ENCODE measurements at places on chromosomes 11 and 22.

DNA sequence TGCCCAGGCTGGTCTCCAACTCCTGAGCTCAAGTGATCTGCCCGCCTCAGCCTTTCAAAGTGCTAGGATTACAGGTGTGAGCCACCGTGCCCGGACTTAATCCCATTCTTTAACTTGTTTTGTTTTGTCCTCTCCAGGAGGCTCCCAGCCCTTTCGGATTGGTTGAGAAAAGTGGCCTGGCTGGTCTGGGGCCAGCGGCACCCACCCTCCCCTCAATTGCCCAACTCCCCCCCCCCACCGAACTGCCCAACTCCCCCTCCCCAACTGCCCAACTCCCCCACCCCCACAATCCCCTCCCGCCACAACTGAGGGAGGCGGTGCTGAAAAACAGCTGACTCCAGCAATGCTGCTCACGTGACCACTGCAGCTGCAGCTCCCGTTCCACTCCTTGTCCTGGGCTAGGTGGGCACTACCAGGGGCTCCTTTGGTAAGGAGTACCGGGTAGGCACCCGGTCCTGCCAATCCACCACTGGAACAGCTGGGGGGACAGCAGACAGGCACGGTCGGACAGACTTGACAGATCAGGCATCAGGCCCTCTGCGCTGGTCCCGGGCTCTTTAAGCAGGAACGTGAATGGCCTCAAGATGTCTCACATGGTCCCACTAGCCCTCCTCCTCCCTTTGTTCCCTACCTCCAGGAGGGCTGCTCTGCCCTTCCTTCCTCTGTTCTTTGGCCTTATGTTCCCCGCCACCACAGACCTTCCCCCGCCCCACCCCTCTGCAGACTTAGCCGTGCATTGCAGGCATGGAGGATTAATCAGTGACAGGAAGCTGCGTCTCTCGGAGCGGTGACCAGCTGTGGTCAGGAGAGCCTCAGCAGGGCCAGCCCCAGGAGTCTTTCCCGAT is at the start of gene TCN2:
TCN2 (plus strand) TSS at position 720 of the 845 bp plus-strand sequence. CDS start 158 bp downstream, outside the sequence.
- DNase-seq, result peak; percentile 46

- no peak for DNase-seq
Measured at GRCh38 chr22:46933040-46933930, 170.8 kb downstream of the TBC1D22A start.

GRCh38 chr11:134560066-134560465 is 148.0 kb upstream of the B3GAT1 start:
- DNase-seq, result no peak

GRCh38 chr22:39545386-39546365 is 13.1 kb upstream of the RPS19BP1 start:
- peak; percentile 52 for DNase-seq

DNA sequence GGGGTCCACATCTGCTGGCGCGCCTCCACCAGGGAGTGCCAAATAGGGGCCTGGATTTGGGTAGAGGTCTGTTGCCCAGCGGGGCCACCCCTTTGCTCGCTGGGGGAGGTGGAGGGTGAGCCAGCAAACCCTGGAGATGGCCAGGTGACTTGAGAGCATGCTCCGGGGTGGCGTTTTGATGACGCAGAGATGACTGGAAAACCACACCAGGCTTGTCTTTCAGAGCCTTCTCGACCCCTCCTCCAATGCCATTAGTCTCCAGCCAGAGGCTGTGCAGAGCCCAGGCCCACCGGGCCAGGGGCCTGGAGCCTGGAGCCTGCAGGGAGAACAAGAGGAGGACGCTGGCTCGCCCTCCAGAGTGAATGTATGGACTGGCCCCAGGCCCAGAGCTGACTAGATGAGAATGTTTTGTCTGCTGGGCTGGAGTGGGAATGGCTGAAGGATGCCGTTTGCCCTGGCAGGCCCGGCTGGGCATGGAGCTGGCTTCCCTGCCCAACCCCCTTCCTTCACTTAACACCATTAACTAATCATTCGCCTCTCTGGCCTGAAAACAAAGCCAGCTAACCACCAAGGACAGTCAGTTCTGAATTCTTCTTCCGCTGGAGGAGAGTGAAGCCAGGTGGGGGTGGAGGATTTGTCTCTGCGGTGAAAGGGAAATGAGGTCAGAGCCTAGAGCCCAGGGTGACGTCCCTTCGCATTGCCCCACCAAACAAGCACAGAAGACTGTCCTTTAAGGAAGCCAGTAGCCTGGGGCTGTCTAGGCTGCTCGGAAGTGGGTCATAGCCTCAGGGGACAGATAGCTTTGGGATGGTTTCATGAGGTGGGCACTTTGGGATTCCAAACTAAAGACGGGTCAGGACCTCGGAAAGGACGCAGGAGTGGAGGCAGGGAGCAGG is 1.6 kb upstream of the MCAM start:
- no peak for DNase-seq

- DNase-seq, result peak; percentile 11
Measured at GRCh38 chr22:37746366-37747079, 49.7 kb downstream of the TRIOBP start.

GRCh38 chr11:99065121-99065520 is 44.4 kb downstream of the CNTN5 start:
- DNase-seq, result no peak

- DNase-seq, result no peak
Measured at GRCh38 chr22:31081963-31082605, 966 bp downstream of the SMTN start.

GRCh38 chr11:133224271-133224670 is 308.0 kb downstream of the OPCML start:
- DNase-seq, result no peak

- DNase-seq, result no peak
Measured at GRCh38 chr11:33980897-33981296, 70.6 kb upstream of the CAPRIN1 start.

GRCh38 chr11:71452199-71453036 is 585 bp upstream of the NADSYN1 start:
- DNase-seq, result peak; percentile 48

- no peak for DNase-seq
Measured at GRCh38 chr22:37804352-37804880, 3.3 kb upstream of the GCAT start.

DNA sequence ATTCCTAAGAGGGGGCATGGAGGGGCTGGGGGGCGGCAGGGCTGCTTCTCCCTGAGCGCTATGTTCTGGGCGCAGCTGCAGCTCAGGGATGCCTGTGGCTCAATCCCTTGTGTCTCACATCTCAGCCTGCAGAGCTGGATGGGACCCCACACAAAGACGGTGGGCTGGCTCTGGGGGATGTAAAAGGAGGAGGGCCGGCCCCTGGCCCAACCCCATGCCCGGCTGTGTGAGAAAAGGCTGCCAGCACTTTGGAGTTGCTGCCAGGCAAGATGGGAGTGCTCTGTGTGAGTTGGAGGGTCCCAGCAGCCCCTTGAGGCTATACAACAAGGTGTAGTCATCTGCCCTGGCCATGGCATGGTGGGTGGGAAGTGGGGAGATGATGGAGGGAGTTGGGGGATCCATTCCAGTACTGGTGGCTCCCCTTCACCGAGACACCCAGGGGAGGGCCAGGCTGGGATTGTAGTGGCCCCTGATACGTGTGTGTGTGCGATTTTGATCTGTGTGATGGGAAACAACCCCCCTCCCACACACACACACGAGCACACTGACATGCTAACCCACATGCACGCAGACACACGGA is 1.3 kb upstream of the TBX10 start:
- no peak for DNase-seq

DNA sequence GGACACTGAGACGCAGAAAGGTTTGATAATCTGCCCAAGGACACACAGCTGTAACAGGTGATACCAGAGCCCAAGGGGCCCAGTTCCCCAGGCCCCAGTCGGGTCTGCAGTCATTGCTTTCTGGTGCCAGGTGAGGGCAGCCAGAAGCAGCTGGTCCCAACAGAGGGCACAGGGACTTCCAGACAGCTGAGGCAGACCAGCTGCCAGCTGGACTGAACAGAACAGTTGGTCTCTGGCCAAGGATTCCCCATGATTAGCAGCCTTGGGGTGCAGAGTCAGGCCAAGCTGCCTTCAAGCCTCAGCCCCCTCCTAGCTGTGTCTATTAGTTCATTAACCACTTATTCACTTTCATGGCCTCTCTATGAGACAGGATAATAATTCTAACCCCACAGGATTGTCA is 105.6 kb downstream of the RRAS2 start:
- DNase-seq, result no peak

DNA sequence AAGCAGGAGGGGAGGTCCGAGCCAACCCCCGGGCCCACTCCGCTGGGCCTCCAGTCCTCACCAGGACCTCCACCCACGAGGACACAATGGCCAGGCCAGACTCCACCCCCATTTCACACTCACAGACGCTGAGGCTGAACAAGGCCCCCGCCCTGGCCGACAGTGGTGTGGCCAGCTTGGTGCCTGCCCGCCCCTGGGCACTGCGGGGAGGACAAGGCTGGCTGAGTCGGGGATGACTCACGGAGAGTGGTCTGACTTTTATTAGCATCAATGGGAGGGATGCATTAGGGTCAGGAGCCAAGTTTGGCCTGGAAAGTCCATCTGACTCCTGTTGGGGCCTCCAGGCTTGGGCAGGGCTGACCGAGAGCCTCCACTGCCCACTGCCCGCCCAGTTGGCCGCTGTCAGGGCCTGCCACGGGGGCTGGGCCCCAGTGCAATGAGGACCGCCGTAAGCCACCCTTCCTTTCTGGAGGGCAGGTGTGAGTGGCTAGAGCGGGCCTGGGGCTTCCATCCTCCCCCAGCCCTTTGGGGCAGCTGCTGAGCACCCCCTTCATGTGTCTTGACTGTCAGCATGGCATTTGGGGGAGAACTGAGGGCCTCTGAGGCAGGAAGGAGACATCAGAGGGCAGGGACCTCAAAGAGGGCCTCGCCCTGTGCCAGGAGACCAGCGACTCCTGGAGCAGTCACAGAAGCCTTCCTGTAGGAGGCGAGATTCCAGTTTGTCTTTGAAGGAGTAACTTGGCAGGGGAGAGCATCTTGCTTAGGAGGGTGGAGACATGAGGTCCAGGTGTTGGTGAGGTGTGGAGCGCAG is 10.6 kb downstream of the TSPAN32 start:
- peak; percentile 68 for DNase-seq

DNA sequence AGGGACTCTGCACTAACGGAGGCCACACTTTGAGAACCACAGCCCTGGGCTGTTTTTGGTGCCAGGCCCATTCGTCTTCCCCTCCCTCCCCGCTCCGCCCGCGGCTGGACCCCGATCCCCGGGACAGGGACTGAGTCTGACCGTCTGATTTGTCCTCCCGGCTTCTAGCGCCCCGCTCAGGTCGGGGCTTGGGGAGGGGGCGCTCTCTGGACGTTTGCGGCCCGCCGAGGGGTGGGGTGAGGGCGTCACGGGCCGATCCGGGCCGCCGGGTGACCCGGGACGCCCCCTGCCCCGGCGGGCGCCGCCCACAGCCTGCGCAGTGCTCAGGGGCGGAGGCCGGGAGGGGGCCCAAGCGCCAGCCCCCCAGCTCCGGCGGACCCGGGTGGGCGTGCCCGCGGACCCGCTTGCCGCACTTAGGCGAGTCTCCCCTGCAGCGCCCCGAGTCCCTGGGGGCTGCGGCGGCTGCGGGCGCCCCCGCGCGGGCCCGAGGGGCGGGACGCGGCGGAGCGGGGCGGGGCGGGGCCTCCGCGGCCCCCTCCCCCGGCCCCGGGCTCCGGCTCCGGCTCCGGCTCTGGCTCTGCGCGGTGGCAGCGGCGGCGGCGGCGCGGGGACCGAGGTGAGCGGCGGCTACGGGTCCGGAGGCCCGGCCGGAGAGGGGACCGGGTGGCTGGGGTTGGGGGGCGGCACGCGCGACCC is 33.7 kb upstream of the PRR5 start:
- DNase-seq, result no peak

- DNase-seq, result no peak
Measured at GRCh38 chr11:4606231-4607015, 1.6 kb downstream of the TRIM68 start.

- no peak for DNase-seq
Measured at GRCh38 chr11:7306900-7307299, 55.2 kb downstream of the SYT9 start.

DNA sequence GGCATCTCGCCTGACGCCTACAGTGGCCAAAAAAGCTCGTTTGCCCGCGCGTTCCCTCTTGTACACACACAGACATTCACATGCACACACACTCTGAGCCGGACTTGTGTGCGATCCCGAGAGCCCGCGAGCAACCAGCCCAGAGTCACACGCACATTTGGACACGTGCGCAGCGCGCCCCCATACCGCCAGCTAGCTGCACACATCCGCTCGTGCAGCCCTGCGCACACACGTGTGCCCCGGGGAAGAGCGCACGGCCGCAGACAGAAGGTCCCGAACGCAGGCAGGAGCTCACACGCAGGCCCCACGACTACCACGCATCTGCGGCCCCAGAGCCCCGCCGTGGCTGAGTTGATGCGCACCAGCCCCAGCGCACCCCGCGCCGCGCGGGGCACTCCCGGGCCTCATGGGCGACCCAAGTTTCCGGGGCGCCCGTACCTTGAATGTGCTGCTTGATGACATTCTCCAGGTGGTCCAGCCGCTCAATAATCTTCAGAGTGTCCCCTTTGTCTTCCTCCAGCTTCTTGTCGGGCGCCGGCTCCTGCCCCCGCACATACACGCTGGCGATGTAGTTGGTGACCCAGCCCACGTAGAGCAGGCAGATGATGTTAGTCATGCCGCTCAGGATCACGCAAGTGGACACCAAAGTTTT is 758 bp downstream of the GALNT18 start:
- DNase-seq, result peak; percentile 6

GRCh38 chr11:108498046-108498815 is at the start of gene POGLUT3:
TSS of gene POGLUT3 (minus strand) at chr11:108498384. CDS start at chr11:108498366, 18 bp downstream.
- peak; percentile 59 for DNase-seq

- DNase-seq, result no peak
Measured at GRCh38 chr11:70713086-70713835, 314.9 kb downstream of the CTTN start.

- DNase-seq, result no peak
Measured at GRCh38 chr11:101748572-101749344, 165.0 kb upstream of the TRPC6 start.

- no peak for DNase-seq
Measured at GRCh38 chr11:70095541-70096252, 17.6 kb downstream of the ANO1 start.

GRCh38 chr11:57541169-57541568 is 3.8 kb downstream of the SMTNL1 start:
- DNase-seq, result no peak

DNA sequence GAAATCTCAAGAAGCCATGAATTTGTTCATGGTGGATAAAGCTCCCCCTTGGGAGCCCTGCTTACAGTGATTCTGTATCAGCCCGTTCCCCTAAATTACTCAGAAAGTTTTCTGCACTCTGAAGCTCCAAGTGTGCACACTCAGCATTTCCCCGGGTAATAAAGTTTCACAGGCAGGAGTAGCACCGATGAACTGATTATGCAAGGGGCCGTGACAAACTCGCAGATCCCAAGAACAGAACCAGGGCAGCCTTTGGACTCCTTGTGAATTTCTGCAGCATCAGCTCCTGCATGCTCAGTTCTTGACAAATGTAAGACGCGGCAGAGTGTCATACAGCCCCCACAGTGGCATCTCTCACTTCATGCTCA is 73.5 kb downstream of the COMMD9 start:
- no peak for DNase-seq

DNA sequence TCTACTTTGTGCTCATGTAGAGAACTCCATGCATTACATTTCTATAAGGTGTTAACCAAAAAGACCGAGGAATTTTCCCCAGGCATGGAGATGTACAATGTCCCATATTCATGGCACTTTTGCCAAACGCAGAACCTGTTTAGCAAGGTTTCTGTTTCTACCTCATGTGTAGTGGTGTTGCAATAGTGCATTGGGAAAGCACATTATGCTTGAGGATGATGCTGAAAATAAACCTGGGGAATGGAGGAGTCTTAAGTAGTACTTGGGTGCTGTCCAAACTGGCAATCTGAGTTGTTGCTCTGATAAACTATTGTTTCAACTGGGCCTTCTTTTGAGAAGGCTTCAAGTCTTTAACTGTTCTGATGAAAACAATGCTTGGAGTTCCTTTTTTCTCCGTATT is 11.5 kb upstream of the MUC15 start:
- DNase-seq, result no peak

Measured in hematopoietic multipotent progenitor cell treated with erythropoietin and hydrocortisone succinate and interleukin-3 and kit ligand, for 8 days (in vitro differentiated cells).